ENCODE measurements at places on chromosomes 3 and 15.

GRCh38 chr3:16498130-16498890 lies 15.2 kb downstream of the RFTN1 start:
- DNase-seq = no peak

- no peak for DNase-seq
Observed at GRCh38 chr3:107958146-107958545, 132.7 kb downstream of the CD47 start.

DNA sequence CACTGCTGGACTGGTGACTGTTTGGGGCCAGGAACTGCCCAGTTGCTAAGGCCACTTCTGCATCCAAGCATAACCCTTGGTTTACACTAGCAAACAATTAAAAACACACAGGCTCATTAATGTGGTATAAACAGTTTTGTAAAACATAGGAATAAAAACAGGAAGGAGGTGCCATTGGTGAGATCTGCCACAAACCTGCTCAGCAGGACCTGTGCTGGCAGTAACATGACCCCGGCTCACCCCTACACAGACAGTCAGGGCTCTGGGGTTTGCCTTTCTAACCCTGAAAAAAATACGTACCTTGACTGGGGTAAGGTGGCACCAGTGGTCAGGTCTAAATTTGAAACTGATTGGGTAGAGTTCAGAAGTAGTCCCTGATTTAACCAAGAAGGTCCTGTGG lies 76.2 kb downstream of the ATP1B3 start:
- no peak for DNase-seq

DNA sequence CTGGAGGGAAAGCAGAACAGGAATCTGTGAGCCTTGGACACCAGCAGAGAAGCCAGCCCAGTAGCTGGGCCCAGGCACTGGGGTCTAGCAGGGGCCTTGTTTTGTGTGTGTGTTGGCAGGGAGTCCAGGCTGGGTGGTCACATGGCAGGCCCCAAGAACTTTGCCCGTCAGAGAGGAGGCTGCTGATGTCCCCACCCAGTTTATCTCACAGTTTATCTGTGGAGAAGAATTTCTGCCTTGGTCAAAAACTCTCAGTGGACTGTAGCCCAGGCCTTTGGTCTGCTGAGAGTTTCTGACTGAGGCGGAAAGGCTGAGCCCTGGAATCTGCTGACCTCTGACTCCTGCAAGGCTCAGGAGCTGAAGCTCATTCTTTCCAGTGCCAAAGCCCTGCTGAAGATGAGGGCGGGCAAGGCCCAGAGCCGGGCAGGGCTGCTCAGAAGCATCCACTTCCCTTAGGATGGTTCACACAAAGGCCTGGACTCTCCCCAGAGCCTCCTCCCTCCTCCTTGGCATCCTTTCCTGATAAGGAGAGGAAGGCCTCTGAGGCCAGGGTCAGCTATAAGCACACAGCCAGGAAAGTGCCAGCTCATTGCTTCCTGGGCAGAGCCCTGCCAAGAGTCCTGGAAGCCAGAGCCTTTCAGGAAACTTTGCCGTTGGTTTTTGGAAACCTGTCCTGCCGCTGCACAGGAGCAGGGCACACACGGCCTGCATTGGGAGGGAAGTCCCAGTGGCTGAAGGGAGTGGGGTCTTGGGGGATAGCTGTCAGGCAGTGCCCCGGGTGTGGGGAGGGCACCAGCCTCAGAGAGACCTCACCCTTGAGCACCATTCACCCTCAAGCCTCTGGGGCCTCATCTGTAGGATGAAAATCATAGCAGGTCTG lies 37.2 kb upstream of the SLCO2A1 start:
- no peak for DNase-seq

- no peak for DNase-seq
Observed at GRCh38 chr3:12719541-12719940, 39.5 kb downstream of the TMEM40 start.

GRCh38 chr3:57757642-57758297 lies 1.7 kb downstream of the SLMAP start:
- no peak for DNase-seq

DNA sequence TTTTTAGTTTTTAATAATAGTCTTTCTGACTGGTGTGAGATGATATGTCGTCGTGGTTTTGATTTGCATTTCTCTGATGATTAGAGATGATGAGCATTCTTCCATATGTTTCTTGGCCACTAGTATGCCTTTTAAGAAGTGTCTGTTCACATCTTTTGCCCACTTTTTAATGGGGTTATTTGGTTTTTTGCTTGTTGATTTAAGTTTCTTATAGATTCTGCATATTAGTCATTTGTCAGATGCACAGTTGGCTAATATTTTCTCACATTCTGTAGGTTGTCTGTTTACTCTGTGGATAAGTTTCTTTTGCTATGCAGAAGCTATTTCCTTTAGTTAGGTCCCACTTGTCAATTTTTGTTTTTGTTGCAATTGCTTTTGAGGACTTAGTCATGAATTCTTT lies 185.4 kb downstream of the SUCNR1 start:
- DNase-seq = no peak

- peak; percentile 45 for DNase-seq
Observed at GRCh38 chr3:27312044-27312668, 57.0 kb downstream of the NEK10 start.

- DNase-seq = no peak
Observed at GRCh38 chr3:52651592-52651991, 34.1 kb downstream of the PBRM1 start.

DNA sequence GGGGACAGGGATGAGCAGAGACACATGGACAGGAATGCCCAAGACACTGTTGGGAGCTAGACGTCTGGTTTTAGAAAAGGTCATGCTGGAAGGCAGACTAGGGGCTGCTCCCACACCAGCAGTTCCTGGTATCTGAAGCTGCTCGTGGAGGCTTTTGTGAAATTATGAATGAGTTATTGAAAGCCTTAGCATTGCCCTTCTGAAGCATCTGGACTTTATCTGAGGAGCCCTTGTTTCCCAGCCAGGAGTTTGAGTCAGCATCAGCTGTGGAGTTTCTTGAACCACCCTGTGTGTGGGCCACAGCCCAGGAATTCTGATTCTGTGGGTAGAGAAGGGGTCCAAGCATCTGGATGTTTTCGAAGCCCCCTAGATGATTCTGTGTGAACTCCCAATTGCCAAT lies 258.7 kb downstream of the SLCO3A1 start:
- DNase-seq = peak; percentile 86

DNA sequence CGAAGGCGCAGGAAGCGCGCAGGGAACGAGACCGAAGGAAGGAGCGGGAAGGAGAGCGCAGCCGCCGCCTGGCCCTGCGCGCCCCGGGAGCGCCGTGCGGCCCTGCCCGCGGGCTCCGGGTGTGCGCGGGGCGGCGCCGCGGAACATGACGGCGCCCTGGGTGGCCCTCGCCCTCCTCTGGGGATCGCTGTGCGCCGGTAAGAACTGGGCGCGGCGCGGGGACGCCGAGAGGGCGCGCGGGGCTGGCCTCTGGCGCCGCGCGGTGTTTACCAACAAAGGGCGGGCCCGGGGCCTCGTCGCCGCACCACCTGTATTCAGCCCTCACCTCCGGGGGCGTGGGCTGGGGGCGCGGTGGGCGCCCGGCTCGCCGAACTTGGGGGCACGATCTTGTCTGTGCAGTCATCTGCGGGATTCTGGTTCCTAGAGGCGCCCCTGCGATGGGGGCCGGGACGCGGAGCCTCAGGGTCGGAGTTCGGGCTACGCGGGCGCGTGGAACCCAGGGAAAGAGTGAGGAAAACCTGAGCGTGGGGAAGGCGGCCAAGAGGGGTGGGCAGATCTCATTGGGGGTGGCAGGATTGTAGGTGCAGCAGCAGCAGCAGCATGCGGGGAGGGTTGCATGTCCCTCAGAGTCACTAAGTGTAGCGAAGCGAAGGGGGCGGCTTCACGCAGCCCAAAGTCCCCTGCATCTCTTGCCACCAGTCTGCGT lies 641 bp downstream of the ACVR2B start:
- peak; percentile 29 for DNase-seq

DNA sequence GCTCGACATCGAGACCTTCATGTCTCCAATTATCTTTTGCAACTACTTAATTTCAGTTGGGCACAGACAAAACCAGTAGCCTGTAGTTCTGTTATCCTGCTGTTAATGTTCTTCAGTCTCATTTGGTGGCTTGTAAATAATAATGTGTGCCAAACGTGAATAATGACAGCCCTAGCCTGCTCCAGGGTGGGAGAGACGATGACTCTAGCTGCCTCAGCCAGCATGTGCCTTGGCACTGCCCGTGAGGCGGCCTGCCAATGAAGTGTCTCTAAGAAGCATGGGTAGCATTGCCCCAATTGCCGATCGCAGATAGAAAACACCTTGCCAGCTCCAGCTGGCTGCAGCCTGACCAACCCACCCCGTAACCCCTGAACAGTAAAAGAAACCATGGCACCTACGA lies 58.8 kb downstream of the ASB7 start:
- DNase-seq = no peak

GRCh38 chr3:24242012-24242698 lies 252.5 kb downstream of the THRB start:
- DNase-seq = peak; percentile 31

GRCh38 chr15:76330080-76330680 lies 6.4 kb upstream of the ISL2 start:
- no peak for DNase-seq

GRCh38 chr3:151733613-151734012 lies at the start of gene AADACL2:
Gene AADACL2 (plus strand): TSS chr3:151733927. CDS start chr3:151734036, 109 bp downstream.
- DNase-seq = no peak

- DNase-seq = no peak
Observed at GRCh38 chr15:33656168-33656567, 312.1 kb upstream of the CHRM5 start.

- DNase-seq = no peak
Observed at GRCh38 chr3:149243540-149243939, 21.9 kb upstream of the CP start.

DNA sequence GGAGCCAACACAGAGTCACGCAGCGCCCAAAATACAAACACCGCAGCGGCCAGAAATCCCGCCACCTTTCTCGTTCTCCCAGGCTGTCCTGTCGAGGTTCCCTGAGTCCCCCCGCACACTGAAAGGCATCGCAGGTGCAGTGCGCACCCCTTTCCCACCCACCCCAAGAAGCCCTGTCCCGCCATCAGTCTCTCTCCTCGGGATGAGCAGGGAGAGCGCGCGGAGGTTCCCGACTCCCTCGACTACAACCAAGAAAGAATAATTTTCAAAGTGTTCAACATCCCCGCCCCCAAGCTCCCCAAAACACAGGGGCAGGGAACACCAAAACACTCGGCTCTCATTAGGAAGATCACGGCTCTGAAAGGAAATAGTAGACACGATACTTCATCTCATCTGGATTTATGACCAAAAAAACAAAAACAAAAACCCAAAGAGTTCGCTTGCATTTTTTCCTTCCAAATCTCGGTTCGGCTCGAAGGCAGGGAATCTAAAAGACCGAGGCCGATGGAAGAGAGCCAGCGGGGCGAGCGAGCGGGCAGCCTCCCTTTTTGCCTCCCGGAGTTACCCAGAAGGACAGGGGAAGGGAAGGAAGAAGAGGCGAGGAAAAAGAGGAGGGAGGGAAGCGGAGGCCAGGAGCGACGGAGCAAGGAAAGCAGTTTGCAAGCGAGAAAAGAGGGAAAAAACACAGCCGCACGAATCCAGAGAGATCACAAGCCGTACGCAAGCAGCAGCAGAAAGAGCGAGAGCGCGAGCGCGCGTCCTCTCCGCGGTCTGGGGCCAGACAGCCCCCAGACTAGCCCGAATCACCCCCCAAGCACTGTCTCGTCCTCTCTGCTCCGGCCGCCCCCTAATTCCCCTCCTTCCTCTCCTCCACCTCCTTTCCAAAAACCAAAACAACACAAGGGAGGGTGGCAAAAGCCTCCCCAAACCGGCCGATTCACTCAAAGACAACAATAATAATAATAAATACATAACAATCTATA lies 808 bp downstream of the BCL6 start:
- peak; percentile 73 for DNase-seq

GRCh38 chr3:197165890-197166289 lies 132.5 kb downstream of the DLG1 start:
- no peak for DNase-seq

DNA sequence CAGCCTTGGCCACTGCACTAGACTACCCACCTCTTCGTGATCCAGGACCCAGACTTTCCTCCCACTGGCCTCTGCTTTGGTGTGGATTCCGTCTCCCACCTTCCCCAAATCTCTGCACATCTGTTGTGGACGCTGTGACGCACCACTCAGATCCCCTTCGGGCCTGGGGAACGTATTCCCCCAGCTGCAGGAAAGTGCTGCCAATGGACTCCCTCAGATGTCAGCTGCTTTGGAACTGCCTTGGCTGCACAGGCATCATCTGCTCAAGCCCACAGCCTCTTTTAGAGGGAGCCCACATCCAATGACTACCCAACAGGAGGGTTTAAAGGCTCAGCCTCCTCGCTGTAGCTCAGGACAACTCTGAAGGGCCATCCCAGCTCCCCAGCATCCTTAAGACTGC lies 134.2 kb upstream of the RAD18 start:
- DNase-seq = peak; percentile 40

- no peak for DNase-seq
Observed at GRCh38 chr3:114128826-114129225, 50.0 kb downstream of the DRD3 start.

GRCh38 chr3:175200391-175201095 lies 341.4 kb downstream of the NAALADL2 start:
- DNase-seq = no peak

GRCh38 chr15:47822048-47822447 lies 104.7 kb downstream of the SEMA6D start:
- no peak for DNase-seq

DNA sequence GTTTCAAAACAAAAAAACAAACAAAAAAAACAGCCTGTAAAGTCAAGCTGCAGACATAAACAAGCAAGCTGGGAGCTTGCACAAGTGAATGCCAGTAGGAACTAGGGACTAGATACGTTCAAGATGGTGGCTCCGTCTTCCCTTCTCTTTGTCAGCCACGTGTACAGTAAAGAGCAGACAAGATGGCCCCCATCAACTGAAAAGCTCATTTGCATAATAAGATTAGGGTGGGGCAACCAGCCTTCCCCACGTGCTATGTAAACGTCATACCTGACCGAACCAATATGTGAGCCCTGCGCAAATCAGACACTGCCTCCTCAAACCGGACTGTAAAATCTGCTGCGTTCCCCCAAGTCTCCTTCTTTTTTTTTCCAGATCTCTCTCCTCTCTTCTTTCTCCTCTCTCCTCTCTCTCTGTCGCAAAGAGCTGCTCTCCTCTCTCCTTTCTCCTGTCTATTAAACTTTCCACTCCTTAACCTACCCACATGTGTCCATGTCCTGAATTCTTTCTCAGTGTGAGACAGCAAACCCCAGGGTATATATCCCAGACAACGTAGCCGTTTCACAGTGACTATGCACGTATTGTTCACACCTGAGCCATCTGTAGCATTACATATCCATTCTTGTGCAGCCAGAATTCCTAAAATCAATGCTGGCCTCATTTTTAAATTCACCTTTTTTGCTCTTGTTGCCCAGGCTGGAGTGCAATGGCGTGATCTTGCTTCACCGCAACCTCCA lies 31.2 kb upstream of the FXR1 start:
- no peak for DNase-seq

GRCh38 chr15:48856942-48857341 lies 21.0 kb upstream of the EID1 start:
- no peak for DNase-seq

Measured in globus pallidus (tissue), 1 donor.